ENCODE measurements at places on chromosomes 12 and 14. TPM values are rescaled to one million over a fixed set of nuclear protein-coding genes. Genes with fewer than 3 reads are reported as not detected.

Gene KRT7
- 2.4 TPM for total RNA-seq

Gene OR6C74
- not detected for total RNA-seq

Gene FGD6
- total RNA-seq: 33.5 TPM

Gene REP15
- total RNA-seq: 2.5 TPM

Gene DPPA3
- not detected for total RNA-seq

Gene SARNP
- total RNA-seq: 57.7 TPM

Gene LYZ
- 53.2 TPM for total RNA-seq

DNA sequence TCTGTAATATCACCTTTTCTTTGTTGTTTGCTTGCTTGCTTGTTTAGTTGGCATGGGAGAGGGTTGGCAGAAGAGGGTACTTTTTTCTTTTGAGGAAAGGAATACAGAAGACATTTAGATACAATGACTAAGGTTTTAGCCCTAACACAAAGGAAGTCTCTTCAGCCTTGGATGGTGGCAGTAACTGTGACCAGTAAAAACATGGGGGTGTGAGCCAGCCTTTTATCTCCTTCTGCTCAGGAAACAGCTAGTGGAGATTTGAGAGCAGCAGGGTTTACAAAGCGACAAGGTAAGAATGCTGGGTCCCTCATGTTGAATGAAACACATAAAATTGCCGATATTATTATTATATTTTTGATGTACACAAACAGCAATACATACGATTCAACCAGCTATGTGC is 40.4 kb downstream of the SLC8A3 start:
- H3K4me1 ChIP-seq: no peaks in the 10 kb centered on the region
- H3K27ac ChIP-seq: no peak overlapping the region
- H3K36me3 ChIP-seq: no peaks in the 10 kb centered on the region
- DNase-seq: no peak
- H3K27me3 ChIP-seq: no peaks in the 10 kb centered on the region

DNA sequence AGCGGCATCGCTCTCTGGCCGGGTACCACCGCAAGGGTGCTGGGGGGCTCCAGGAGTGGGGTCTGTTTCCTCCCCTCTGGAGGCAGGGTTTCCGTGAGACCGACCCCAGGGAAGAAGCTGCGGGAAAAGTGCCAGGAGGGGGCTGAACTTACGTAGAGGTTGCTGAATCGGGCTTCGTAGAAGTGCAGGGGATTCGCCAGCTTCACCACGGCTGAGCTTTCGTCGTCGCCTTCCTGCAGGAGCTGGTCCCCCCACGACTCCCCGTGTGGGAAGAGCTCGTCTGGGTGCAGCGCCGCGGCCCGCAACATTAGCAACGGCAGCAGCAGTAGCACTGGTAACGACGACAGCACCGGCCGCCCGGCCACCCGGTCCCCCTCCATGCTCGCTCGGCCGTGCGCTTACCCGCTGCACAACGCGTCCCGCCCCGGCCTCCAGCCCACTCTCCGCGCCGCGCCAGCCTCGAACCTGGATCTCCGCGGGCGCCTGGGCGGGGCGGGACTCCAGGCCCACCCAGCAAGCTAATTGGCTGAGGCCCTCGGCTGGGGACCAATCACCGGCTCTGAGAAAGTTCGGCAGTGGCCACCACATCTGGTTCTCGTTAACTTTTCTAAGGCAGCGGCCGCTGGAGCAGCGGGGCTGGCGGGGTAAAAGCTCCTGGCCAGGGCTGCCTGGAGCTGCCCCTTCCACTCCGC is at the start of gene NID2:
Gene NID2, minus strand, starts transcription at position 445 of the 692 bp plus-strand sequence. Its CDS starts 65 bp downstream, at position 380.
- H3K4me3 ChIP-seq: peak within 1 kb of the TSS; percentile 81
- peak; percentile 95 for DNase-seq
- H3K36me3 ChIP-seq: no peaks in the 10 kb centered on the region
- H3K27ac ChIP-seq: peak within 1 kb of the TSS; percentile 91
- H3K27me3 ChIP-seq: no peaks in the 10 kb centered on the region

- peaks cover 15% of the 10 kb centered on the region for H3K4me1 ChIP-seq
- no peak overlapping the region for H3K4me3 ChIP-seq
These were observed 177.3 kb upstream of the NUDT4 start for GRCh38 chr12:93200291-93200917.

DNA sequence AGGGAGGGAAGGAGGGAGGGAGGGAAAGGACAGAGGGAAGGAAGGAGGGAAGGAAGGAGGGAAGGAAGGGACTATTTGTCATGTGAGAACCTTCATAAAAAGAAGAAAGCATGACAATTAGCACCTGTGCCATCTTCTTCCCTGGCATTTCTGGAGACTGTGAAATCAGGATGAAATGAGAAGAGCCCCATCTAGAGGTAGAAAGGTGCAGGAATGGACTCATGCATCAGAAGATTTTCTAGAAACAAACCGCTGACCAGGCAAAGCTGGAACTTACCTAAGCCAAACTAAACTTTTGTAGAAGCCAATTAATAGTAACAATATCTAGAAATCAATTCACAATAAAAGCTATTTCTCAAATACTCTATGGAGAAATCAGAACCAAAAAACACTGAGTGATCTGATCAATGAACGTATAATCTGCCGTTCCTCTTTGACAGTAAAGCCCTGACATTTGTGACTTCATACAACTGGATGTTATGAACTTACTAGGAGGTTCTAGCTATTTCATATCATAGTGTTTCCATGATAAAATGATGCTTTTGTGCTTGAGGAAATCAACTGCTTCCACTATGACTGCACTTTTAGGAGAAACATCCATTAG is 24.4 kb upstream of the CRACR2A start:
- H3K27me3 ChIP-seq: no peaks in the 10 kb centered on the region
- H3K4me3 ChIP-seq: no peak overlapping the region

GRCh38 chr12:112349431-112349830 is 32.8 kb downstream of the HECTD4 start:
- H3K27me3 ChIP-seq: no peaks in the 10 kb centered on the region
- no peaks in the 10 kb centered on the region for H3K36me3 ChIP-seq
- peaks cover 55% of the 10 kb centered on the region for H3K4me1 ChIP-seq
- no peak for DNase-seq
- H3K27ac ChIP-seq: no peak overlapping the region

DNA sequence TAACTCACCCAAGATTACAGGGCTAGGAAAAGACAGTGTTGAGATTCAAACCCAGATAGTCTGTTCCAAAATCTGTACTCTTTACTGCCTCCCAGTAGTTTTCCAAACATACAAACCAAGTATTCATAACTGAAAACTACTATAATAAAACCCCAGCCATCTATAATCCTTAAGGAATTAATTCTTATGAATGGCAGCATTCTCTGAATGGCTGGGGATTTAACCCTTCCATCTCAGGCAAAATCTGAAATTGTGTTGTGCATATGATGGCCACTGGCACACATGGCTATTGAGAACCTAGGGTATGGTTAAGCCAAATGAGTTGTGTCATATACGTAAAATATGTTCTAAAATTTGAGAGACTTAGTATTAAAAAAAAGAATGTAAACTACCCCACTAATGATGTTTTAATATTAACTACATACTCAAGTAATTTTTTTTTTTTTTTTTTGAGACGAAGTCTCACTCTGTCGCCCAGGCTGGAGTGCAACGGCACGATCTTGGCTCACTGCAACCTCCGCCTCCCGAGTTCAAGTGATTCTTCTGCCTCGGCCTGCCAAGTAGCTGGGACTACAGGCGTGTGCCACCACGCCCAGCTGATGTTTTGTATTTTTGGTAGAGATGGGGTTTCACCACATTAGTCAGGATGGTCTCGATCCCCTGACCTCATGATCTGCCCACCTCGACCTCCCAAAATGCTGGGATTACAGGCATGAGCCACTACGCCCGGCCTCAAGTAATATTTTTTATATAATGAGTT is 16.7 kb downstream of the PPP1R13B start:
- H3K4me1 ChIP-seq: peaks cover 14% of the 10 kb centered on the region
- no peaks in the 10 kb centered on the region for H3K27me3 ChIP-seq
- DNase-seq: no peak
- H3K4me3 ChIP-seq: no peak overlapping the region
- no peak overlapping the region for H3K27ac ChIP-seq
- no peaks in the 10 kb centered on the region for H3K36me3 ChIP-seq

DNA sequence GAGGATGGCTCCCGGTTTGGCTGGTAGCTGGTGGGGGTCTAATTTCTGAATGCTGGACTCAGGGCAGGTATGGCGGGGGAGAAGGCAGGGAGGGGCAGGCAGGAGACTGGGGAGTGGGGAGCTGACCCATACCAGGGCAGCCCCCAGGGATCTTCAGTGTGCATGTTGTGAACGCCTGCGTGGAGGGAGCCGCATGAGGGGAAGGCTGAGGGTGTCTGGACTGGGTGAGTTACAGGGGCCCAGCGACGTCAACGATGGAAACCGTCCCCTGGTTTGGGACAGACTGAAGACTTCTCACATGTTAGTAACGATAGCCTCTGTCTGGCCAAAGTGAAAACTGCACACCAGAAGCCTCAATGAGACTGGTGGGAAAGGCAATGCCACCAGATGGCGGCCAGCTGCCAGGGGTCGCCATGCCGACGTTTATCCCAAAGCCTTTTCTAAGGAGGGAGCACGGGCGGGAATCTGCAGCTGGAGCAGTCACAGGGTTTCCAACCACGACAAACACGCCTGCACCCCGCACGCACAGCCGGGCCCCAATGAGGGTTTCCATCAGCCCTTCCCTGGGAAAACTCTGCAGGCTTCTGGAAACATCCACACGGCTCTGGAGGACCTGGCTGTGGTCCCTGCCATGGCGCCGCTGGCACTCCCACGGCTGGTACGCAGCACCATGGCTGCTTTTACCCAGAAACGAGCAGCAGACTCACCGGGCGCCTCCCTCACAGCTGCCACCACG is 14.0 kb downstream of the PGAM5 start:
- H3K27ac ChIP-seq: no peak overlapping the region
- peaks cover 94% of the 10 kb centered on the region for H3K36me3 ChIP-seq
- DNase-seq: no peak
- H3K4me1 ChIP-seq: no peaks in the 10 kb centered on the region
- H3K4me3 ChIP-seq: no peak overlapping the region

DNA sequence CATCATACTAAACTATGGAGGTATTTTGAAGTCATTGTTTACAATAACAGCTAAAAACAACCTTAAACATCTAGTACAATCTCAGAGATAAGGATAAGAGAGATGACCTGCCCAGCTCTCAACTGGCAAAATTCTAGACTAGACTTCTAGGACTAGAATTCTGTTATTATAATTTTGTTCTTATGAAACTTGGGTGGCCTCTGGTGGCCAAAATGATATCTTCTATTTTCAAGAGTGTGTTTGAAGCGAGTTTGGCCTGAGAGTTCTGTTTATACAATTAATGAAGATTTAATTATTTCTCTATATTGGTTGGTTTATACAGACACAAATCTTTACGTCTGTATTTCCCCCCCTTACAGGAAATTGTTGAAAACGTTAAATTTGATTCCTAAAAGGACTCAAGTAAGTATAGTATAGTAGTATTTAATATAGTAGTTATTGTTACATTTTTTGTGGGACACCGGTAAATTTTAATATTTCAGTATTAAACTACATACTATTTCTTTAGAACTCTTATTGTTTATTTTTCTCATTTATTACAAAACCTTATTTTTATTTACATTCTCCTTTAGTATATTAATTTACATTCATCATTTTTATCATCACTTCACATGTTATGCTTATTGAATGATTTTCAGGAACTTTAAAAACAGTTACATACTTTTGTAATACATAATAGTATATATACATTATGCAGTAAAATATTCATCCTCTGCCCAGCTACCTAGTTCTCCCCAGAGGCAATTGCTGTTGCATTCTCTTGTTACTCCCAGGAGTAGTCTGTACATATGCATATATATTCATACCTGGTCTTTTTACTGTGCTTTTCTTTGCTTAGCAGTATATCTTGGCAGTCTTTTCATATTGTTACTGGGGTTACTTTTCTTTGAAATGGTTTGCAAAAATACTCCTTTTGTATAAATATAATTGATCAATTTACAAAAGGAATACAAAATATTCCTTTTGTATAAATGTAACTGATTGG is 6.6 kb downstream of the PPHLN1 start:
- H3K4me1 ChIP-seq: peaks cover 22% of the 10 kb centered on the region
- H3K4me3 ChIP-seq: no peak overlapping the region
- no peak for DNase-seq
- no peaks in the 10 kb centered on the region for H3K27me3 ChIP-seq

DNA sequence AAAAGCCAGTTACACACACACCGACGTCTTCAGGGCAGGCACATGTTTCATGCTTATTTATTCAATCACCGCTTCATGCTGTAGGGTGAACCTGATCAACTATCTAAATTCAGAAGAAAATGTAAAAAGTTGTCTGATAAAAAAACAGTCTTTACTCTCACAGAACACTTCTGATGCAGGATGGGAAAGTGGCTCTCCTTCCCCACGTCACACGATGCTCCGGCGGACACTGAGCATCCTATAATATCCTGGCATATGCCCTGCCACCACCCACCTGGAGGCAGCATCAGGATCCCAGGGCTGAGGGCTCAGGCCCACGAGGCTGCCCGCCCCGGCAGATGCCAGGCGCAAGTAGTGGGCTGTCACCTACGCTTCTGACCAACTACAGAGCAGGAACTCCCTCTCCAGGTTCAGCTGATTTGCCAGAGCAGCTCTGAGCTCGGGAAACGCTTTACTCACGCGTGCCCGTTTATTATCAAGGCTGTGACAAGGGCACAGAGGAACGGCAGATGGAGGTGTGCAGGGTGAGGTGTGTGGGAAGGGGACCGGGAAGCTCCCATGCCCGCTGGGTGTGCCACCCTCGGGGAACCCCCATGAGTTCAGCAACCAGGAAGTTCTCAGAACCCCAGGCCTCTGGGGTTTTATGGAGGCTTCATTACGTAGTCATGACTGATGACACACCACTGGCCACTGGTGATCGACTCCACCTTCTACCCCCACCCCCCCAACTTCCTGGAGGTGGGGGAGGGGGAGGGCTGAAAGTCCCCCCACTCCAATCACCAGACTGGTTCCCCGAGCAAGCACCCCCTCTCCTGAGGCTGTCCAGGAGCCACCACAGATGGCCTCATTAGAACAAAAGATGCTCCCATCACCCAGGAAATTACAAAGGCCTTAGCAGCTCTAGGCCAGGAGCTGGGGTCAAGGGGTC is 32.1 kb downstream of the SLC15A4 start:
- no peak overlapping the region for H3K4me3 ChIP-seq
- peak; percentile 86 for DNase-seq
- H3K27ac ChIP-seq: no peak overlapping the region
- H3K27me3 ChIP-seq: no peaks in the 10 kb centered on the region
- H3K36me3 ChIP-seq: peaks cover 55% of the 10 kb centered on the region

- no peak overlapping the region for H3K27ac ChIP-seq
- no peaks in the 10 kb centered on the region for H3K27me3 ChIP-seq
- DNase-seq: no peak
- no peaks in the 10 kb centered on the region for H3K36me3 ChIP-seq
- H3K4me1 ChIP-seq: peaks cover 6% of the 10 kb centered on the region
- no peak overlapping the region for H3K4me3 ChIP-seq
These were observed 104.9 kb upstream of the SOX5 start for GRCh38 chr12:24054416-24054815.

DNA sequence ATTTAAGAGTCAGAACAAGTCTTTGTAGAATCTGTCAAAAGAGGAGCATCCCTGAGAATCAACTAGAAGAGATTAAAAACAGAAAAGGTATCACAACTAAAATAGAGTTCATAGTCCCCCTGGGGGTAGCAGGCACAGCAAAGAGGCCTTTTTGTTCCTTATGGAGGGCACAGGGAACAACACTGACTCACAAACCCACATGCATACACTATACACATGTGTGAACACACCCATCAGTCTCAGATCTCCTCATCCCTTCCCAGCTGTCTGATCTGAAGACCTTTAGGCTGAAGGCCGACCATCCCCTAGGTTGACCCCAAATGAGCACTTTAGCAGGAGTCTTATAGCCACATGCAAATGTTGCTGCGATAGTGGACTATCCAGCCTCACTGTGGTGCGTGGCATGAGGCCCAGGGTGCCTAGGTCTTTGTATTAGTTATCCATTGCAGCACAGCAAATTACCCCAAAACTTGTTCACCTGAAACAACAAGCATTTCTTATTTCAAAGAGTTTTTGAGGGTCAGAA is 236.7 kb upstream of the EGLN3 start:
- DNase-seq: no peak
- H3K4me1 ChIP-seq: no peaks in the 10 kb centered on the region
- H3K27ac ChIP-seq: no peak overlapping the region
- H3K27me3 ChIP-seq: no peaks in the 10 kb centered on the region
- no peak overlapping the region for H3K4me3 ChIP-seq
- H3K36me3 ChIP-seq: no peaks in the 10 kb centered on the region
